Uterine smooth muscle cell (primary cell): ENCODE measurements at places on chromosomes 6 and 20. TPM values are rescaled to one million over a fixed set of nuclear protein-coding genes. Genes with fewer than 3 reads are reported as not detected.

Gene SLC22A2
- 0.12 TPM in 1 of 2 replicates, not detected in the other for total RNA-seq

Gene SH3BGRL2
- total RNA-seq = 4.4 and 6.7 TPM in 2 replicates

Gene STMN3
- total RNA-seq = 18.9 and 43.9 TPM in 2 replicates

Gene PDE10A
- 2.3 and 3.5 TPM in 2 replicates for total RNA-seq

Gene VNN1
- under 0.01 TPM in 1 of 2 replicates, not detected in the other for total RNA-seq

Gene CD164
- total RNA-seq = 150 and 207 TPM in 2 replicates

Gene GABBR1
- total RNA-seq = 11.8 and 16.9 TPM in 2 replicates

Gene RSPO3
- total RNA-seq = 2.6 and 3.7 TPM in 2 replicates

Gene PRDM13
- under 0.01 TPM in 1 of 2 replicates, not detected in the other for total RNA-seq

Gene ZBTB46
- 11.9 and 16.7 TPM in 2 replicates for total RNA-seq

Gene SPEF1
- total RNA-seq = 0.22 and 0.25 TPM in 2 replicates

Gene C6orf163
- 1.00 and 2.1 TPM in 2 replicates for total RNA-seq

Gene TRIM15
- total RNA-seq = not detected in 2 replicates

Gene FAM217A
- not detected in 2 replicates for total RNA-seq

Gene ASIP
- total RNA-seq = not detected in 2 replicates

Gene C2
- 0.77 and 2.0 TPM in 2 replicates for total RNA-seq

Gene CRISP3
- not detected in 2 replicates for total RNA-seq

Gene ZNF341
- 1.00 and 1.2 TPM in 2 replicates for total RNA-seq

Gene KCNK17
- not detected in 2 replicates for total RNA-seq

Gene PRR18
- total RNA-seq = 0.12 TPM in 1 of 2 replicates, not detected in the other

Gene OR2J3
- not detected in 2 replicates for total RNA-seq

Gene PBOV1
- not detected in 2 replicates for total RNA-seq

Gene NRN1
- 0.11 and 0.12 TPM in 2 replicates for total RNA-seq

Gene GSTA3
- not detected in 2 replicates for total RNA-seq

Gene TCF19
- 11.7 and 43.2 TPM in 2 replicates for total RNA-seq

Gene PKIG
- total RNA-seq = 102 and 146 TPM in 2 replicates

Gene SPATA25
- total RNA-seq = 0.62 and 1.5 TPM in 2 replicates

Gene NFATC2
- not detected in 2 replicates for total RNA-seq

Gene HLA-DRB1
- total RNA-seq = not detected in 2 replicates

Gene C4B
- total RNA-seq = 2.0 and 6.0 TPM in 2 replicates

Gene SEL1L2
- total RNA-seq = not detected in 2 replicates

Gene MTFR2
- 1.6 and 8.1 TPM in 2 replicates for total RNA-seq

Gene CDSN
- not detected in 2 replicates for total RNA-seq

Gene ARHGAP18
- total RNA-seq = 45.6 and 90.2 TPM in 2 replicates

Gene TCP11
- 0.25 and 0.66 TPM in 2 replicates for total RNA-seq

Gene SLC2A10
- 23.4 and 49.7 TPM in 2 replicates for total RNA-seq

Gene NDUFAF5
- total RNA-seq = 17.0 and 20.1 TPM in 2 replicates

Gene CLIC1
- 791 and 1,362 TPM in 2 replicates for total RNA-seq

Gene VSTM2L
- total RNA-seq = 0.66 and 2.2 TPM in 2 replicates

Gene SUMO4
- 1.00 and 1.7 TPM in 2 replicates for total RNA-seq

Gene OR12D3
- not detected in 2 replicates for total RNA-seq

Gene HSD17B8
- total RNA-seq = 2.7 and 8.9 TPM in 2 replicates

Gene MUC21
- total RNA-seq = not detected in 2 replicates

Gene SLC35D3
- total RNA-seq = under 0.01 TPM in 1 of 2 replicates, not detected in the other

Gene UBE2V1
- total RNA-seq = 26.2 and 32.4 TPM in 2 replicates

Gene MOG
- not detected in 2 replicates for total RNA-seq
